Large intestine (tissue), 12 donors: ENCODE measurements at places on chromosomes 5 and 9.

- peak; percentile 71 for DNase-seq
These were observed 3.7 kb upstream of the WDR31 start for GRCh38 chr9:113343732-113344231.

DNA sequence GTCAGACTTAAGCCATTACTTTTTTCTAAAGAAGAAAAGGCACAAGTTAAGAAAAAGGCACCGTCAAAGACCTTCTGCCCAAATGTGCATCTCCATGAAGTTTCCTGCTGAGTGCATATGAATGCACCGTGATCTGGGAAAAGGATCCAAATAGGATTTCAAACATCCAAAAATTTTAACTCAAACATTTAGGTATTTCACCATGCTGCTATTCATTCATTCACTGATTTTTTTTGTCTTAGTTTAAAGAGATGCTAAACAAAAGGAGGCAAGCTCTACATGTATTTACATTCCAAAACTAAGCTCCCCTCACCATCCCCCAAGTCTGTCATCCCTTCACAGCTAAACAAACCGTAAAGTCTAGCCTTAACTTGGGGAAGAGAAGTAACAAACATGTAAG is 291.9 kb downstream of the ARL15 start:
- DNase-seq, result no peak

DNA sequence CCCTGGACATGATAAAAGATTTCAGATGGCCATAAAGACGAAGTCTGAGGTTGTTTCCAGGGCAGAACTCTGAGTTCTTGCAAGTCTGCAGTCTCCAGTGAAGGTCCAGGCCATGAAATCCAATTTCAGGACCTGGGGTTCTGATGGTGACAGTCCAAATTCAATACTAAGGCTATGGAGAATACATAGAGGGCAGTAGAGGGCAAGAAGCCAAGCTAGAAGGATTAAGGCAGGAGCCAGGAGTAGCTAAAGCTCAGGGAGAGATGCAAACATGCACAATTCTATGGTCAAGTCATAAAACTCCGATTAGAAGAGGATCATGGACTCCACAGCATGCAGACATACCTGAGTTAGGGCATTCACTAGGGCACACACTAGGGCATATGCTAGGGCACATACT is 11.4 kb downstream of the SLIT3 start:
- DNase-seq, result no peak

GRCh38 chr5:140221697-140222223 is 46.8 kb downstream of the CYSTM1 start:
- DNase-seq, result no peak

GRCh38 chr9:4762886-4763541 is 22.0 kb upstream of the AK3 start:
- DNase-seq, result no peak

GRCh38 chr9:33628865-33629410 is 104.9 kb downstream of the ANKRD18B start:
- no peak for DNase-seq

- DNase-seq, result no peak
These were observed 77.1 kb downstream of the SUSD1 start for GRCh38 chr9:112097712-112098688.

DNA sequence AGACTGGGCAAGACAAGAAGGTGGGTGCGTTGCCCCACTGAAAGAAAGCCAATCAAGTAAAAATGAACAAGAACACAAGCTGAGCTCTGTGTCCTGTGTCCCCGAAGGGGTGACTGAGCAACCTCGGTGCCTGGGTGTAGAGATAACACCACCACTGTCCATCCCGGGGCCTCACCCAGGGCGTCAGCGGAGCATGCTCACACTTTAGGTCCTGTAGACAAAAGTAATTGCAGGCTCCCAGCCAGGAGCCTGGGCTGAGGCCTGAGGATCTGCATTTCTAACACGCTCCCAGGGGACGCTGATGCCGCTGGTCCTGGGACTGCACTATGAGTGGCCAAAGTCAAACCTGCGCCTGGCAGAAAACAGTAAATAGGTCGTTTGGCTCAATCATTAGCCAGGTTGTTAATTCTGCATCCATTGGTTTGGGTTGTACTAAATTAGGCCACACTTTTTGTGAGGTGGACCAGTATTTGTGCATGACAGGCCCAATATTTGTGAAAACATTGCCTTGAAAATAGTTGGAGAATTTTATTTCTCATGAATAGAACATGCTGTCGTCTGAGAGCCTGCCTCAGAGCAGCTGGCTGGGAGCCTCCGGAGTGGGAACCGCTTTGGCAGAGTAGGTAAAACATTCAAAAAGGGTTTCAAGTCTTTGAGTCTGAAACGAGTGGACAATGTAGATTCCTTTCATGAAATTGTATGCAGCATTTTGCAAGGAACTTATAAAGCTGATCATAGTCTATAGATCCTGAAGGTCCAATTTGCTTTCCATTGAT is 38.3 kb downstream of the ANKRD33B start:
- no peak for DNase-seq

DNA sequence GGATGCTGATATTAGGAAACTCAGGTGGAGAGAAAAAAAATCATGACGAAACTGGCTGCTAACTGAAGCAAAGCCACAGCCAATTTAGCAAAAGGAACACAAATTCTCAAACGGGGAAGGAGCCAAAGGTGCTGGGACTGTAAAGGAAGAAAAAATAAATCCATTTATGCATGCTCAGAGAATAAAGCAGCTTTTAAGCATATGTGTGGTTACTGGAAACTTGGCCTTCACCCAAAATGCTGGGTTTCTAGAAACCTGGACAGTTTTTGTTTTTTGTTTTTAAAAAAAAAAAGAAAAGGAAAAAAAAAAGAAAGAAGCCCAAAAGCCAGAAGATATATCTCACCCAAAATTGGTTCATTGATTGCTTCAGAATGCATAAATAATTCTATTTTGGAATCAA is 8.0 kb downstream of the WHRN start:
- DNase-seq, result no peak

DNA sequence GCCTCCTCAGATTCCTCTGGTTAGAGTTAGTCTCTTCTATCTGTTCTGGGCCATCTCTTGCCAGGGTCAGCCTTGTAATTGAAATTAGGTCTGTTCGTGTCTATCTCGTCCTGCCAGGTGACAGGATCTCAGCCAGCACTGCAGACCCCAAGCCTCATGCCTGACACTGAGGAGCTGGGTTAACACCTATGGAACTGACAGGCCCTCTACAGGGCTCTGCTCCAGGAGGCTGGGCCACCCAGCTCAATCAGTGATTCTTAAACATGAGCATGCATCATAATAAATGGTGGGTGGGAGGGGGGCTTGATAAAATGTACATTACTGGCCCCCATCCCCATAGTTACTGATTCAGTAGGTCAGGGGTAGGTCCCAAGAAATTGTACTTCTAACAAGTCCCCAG is 103.4 kb downstream of the PSD2 start:
- no peak for DNase-seq

GRCh38 chr9:77679661-77680368 is 31.7 kb upstream of the GNA14 start:
- DNase-seq, result no peak

- no peak for DNase-seq
These were observed 41.0 kb downstream of the B4GALT1 start for GRCh38 chr9:33125871-33126823.

GRCh38 chr9:78368236-78368635 is 71.3 kb downstream of the PSAT1 start:
- DNase-seq, result no peak

DNA sequence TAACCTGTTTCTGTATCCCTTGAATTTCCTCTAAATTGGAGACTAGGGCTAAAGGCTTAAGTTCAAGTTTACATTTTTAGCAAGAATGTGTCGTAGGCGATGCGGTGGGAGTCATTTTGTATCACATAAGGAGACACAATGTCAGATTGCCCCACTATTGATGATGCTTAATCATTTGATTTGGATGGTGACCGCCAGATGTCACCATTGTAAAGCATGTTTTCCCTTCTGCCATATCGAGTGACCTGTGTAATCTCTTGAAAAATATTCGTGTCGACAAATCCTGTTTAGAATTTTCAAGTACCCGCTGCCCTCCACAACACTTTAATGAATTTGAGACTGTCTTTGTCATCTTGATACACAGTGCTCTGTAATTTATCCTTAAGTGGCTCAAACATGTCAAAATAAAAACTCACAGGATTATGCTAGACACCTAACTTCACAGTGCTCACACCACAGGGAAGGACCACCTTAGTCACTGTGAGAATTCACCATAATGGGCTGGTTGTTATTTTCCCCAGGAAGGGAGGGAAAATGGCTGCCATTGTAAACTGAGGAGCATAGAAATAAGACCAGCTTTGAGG is 34.5 kb upstream of the SLC46A2 start:
- peak; percentile 16 for DNase-seq

DNA sequence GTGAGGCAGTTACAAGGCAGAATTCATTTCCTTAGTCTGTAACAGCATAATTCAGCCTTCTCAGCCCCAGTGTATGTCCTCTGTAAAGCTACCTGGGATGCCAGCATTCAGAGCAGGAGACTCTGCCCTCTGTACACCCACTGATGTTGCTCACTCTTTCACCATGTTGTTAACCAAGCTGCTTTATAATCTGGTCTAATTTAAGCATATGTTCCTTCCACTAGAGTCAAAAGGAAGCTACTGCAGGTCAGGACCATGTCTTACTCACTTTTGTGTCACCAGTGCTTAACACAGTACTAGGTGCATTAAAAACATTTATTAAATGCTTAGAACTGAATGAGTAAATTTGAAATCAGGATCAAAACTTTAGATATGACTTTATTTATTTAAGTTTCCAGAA is 185.6 kb downstream of the FBXL17 start:
- DNase-seq, result no peak

DNA sequence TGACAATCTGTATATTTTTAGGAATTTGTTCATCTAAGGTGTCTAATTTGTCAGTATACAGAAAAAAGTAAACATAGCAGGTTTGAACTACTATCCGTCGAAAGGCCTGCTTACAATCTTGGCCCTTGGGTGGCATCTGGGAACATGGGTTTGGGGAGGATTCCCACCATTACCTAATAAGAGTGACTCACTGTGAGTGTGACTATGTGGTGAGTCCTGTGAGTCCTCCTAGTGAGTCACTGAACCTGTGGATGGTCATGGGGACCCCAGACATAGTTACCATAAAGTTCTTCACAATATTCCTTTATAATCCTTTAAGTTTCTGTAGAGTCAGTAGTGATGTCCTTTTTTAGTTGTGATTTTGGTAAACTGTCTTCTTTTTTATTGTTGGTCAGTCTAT is 37.0 kb downstream of the RNF130 start:
- DNase-seq, result no peak

GRCh38 chr5:133289686-133290367 is 238.0 kb downstream of the HSPA4 start:
- no peak for DNase-seq

DNA sequence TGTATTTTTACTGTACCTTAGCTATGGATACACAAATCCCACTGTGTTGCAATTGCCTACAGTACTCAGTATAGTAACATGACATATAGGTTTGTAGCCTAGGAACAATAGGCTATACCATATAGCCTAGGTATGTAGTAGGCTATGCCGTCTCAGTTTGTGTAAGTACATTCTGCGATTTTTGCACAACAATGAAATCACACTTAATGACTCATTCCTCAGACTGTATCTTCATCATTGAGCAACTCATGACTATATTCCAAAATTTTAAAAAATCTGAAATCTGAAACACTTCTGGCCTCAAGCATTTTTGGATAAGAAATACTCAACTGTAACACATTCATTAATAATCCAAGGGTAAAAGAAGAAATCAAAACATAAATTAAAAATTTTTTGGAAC is 666.8 kb upstream of the GRAMD2B start:
- DNase-seq, result no peak

DNA sequence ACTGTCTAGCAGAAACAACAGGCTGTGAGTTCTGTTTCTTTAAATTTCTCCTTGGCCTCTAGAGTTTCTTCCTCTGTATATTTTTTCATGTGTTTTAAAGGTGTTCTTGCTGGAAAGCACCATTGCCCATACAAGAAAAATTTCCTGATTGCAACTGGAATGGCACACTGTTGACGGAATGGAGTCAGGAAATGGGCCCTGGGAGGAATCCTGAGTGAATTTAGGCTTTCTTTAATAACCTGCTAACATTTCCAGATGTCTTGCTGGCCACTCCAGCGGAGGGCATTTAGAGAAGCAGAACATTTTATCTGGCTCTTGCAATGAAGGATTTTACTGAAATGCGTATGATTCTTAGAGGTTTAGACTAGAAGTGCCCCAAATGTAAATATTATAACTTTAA is 736.3 kb downstream of the TAF11L14 start:
- DNase-seq, result no peak

DNA sequence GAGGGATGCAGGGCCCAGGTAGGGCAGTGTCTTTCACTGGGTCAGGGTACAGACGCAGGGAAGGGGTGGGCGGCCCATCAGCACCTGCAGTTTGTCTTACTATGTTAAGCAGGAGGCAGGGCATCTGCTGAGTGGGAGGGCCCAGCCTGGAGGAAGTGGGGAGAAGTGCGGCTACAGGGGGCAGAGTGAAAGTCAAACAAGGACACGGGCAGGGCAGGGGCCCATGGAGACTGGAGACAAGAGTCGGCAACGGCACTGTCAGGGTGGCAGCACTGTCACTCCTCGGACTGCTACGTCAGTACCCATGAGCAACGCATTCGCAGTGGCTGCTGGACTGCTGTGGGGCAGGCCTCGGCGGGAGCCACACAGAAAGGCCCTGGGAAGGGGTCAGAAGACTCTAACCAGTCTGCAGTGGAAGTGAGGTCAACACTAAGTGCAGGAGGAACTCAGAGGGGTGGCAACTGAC is 19.7 kb downstream of the CAMSAP1 start:
- peak; percentile 17 for DNase-seq
